ENCODE measurements at places on chromosomes 1 and 21.
A peak's percentile ranks its signal among the peaks of the same experiment; 100 is the strongest.

- DNase-seq = no peak
These were observed 248.4 kb upstream of the LRRC7 start for GRCh38 chr1:69319287-69319686.

GRCh38 chr1:40712405-40712944 is 21.0 kb downstream of the NFYC start:
- no peak for DNase-seq

DNA sequence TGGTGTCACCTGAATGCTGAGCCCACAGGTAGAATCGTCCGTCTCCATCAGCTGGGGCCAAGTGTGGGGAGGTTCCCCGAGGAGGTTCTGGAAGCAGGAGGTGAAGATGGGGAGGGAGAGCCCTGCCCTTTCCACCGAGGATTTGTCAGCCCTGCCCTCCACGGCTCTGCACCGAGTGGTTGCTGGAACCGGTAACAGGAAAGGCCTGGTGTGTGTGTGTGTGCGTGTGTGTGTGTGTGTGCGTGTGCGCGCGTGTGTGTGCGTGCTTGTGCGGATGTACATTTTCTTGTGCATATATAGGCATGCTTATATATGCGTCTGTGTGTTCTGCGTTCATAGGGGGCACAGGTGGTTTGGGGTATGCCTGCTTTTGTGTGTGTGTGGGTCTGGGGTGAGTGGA is 3.5 kb downstream of the NBL1 start:
- DNase-seq = no peak

- peak; percentile 59 for DNase-seq
These were observed 377 bp downstream of the SAMD13 start for GRCh38 chr1:84301785-84302385.

Measured in SHP77 treated with DMSO at 0.1 percent for 48 hours (cell line).